ENCODE measurements at places on chromosomes 7 and 10. TPM values are rescaled to one million over a fixed set of nuclear protein-coding genes. Genes with fewer than 3 reads are reported as not detected.

Gene C10orf67
- total RNA-seq = 0.18 TPM

GRCh38 chr10:129741978-129742741 lies 221.9 kb downstream of the EBF3 start:
- H3K36me3 ChIP-seq = no peaks in the 10 kb centered on the region
- no peak for DNase-seq
- H3K4me1 ChIP-seq = no peaks in the 10 kb centered on the region
- H3K27me3 ChIP-seq = no peaks in the 10 kb centered on the region
- no peak overlapping the region for H3K27ac ChIP-seq
- H3K4me3 ChIP-seq = no peak overlapping the region

Gene CPA4
- total RNA-seq = 365 TPM

Gene POP7
- total RNA-seq = 14.9 TPM

DNA sequence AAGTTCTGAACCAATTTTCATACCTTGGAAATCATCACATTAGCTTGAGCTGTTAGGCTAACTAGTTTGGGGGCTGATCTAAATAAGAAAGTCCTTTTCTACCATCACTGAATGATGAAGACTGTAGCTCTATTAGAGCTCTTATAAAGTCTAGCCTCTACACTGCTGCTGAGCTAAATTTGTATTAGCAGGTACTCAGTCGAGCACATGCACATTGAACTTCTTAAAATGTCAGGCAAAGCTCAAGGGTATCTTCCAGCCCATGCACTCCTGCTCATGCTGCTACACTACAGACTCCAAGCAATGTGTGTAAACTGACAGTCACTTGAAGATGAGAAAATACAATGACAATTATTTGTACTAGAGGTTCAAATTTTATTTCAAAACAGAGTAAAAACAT lies 158.8 kb upstream of the TMEM229A start:
- H3K27me3 ChIP-seq = no peaks in the 10 kb centered on the region
- H3K4me3 ChIP-seq = no peak overlapping the region
- DNase-seq = no peak
- no peaks in the 10 kb centered on the region for H3K4me1 ChIP-seq

Gene INTS15
- 6.1 TPM for total RNA-seq

Gene C7orf57
- total RNA-seq = not detected

Gene NRF1
- 12.2 TPM for total RNA-seq

DNA sequence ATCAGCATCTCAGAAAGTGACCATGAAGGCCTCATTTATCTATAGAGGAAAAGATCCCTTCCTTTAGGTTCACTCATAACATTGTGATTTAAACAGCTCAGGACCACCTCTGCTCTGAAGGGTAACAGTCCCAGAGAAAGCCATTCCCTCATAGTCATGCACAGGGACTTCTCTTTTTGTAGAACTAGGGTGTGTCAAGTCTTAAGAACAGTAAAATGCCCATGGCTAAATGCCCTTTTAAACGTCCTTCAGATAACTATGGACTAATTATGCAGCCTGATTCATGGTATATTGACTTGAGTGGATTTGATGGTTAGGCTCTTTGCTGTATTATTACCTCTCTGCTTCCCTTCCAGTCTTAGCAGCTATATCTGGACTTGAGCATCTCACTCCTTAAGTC lies 337.8 kb downstream of the SORCS1 start:
- H3K27me3 ChIP-seq = no peaks in the 10 kb centered on the region
- H3K4me1 ChIP-seq = no peaks in the 10 kb centered on the region
- no peak overlapping the region for H3K4me3 ChIP-seq
- H3K27ac ChIP-seq = no peak overlapping the region
- no peaks in the 10 kb centered on the region for H3K36me3 ChIP-seq

DNA sequence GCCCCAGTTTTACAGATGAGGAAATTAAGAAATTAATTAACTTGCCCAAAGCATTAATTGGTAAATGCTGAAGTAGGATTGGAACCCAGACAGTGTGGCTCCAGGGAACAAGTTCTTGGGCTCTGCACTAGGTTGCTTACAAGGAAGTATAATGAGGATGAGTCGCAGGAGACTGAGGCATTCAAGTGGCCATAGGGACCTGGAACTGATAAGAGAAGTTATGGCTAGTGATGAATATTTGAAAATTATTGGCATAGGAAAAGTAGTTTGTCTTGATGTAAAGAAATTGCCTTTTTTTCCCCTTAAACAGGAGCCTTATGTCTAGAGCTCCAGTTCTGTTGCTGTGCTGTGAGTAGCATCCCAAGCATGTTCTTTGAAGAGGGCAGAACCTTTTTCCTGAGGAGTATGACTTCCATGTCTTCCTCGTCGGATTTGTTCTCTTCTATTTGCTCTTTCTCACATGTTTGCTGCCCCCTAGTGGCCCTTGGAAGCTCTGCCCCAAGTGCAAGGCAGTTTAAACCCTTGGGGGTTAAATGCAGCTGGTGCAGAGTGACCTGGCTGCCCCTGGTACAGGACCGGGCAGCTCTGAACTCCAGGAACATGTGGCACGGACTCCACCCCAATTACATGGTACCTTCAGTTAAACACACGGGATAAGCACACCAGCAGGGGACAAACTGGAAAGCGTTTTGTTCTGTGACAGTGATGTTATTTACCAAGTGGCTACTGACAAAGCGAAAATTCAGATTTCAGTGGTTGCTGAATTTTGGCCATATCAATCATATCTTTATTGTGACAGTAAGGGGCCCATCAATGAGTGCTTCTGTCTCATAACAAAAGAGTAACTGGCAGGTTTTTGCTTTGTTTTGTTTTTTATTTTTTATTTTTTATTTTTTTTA lies 148.8 kb downstream of the HECW1 start:
- no peaks in the 10 kb centered on the region for H3K4me1 ChIP-seq
- no peak overlapping the region for H3K27ac ChIP-seq
- H3K4me3 ChIP-seq = no peak overlapping the region
- H3K36me3 ChIP-seq = no peaks in the 10 kb centered on the region

Gene ATG9B
- 0.18 TPM for total RNA-seq

DNA sequence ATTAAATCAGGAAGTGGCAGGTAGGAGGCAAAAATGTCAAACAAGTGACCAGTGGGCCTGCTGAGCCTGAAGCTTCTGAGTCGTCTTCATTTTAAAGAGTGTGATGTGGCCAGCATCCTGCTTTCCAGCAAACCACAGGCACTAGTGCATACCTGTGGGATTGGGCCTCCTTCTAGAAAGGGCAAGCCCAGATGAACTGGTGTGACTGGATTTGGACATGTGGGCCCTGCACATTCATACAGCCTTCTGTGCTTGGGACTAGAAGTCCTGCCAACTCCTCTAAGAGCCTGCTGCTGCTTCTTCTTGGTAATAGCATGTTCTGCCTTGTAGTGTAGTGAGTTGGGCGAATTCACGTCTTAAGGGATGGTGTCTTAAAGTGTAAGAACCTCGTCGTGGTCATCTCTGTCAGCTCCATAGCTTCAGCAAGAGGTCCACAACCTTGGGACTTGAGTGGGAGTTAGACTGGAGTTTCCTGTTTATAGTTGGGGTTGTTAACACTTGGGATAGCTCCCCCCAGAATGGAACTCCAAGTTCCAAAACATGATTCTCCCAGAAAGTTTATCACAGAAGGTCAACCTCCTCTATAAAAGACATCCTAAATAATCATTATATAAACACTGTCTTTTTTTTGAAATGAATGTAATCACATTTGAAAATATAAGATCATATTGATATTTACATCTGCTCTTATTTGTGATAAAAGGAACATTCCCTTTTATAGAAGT lies 11.2 kb downstream of the BMPER start:
- H3K27ac ChIP-seq = no peak overlapping the region
- peaks cover 1% of the 10 kb centered on the region for H3K36me3 ChIP-seq
- DNase-seq = peak; percentile 58
- peaks cover 5% of the 10 kb centered on the region for H3K4me1 ChIP-seq
- no peaks in the 10 kb centered on the region for H3K27me3 ChIP-seq
- no peak overlapping the region for H3K4me3 ChIP-seq

Gene COBL
- total RNA-seq = not detected

Gene SFMBT2
- 1.1 TPM for total RNA-seq

- no peak for DNase-seq
- H3K36me3 ChIP-seq = no peaks in the 10 kb centered on the region
- H3K4me1 ChIP-seq = no peaks in the 10 kb centered on the region
- H3K4me3 ChIP-seq = no peak overlapping the region
- no peaks in the 10 kb centered on the region for H3K27me3 ChIP-seq
These were observed 230.6 kb upstream of the PLXNA4 start for GRCh38 chr7:132806834-132807233.

Gene SRRM3
- total RNA-seq = 0.18 TPM

- no peak for DNase-seq
- no peak overlapping the region for H3K4me3 ChIP-seq
- no peak overlapping the region for H3K27ac ChIP-seq
- no peaks in the 10 kb centered on the region for H3K36me3 ChIP-seq
These were observed 66.2 kb upstream of the PDGFA start for GRCh38 chr7:585873-586272.

Gene COL17A1
- 0.83 TPM for total RNA-seq

- H3K27me3 ChIP-seq = no peaks in the 10 kb centered on the region
- peak overlapping the region; percentile 85 for H3K27ac ChIP-seq
- peak; percentile 36 for DNase-seq
- peaks cover 25% of the 10 kb centered on the region for H3K36me3 ChIP-seq
These were observed 173.0 kb upstream of the LANCL2 start for GRCh38 chr7:55191926-55192692.

DNA sequence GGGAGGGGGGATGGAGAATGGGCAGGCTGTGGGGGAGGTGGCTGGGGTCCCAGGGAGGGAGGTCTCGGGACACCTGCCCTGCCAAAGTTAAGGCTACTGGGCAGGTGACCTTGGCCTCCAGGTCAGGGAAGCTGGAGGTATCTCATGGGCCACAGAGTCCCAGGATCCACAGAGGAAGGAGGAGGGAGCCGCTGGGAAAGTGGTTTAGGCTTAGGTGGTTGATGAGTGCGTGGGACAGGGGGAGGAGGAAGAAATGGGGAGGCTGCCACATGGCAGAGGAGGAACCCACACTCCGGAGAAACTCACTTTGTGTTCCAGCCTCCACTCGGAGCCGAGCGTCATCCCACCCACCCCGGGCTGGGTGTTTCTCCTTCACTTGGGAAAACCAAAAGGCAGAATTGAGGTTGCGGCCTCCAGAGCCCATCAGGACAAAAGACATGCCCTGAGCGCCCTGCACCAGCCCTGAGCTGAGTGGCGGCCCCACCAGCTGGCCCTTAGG lies 46.1 kb downstream of the ASB13 start:
- peaks cover 2% of the 10 kb centered on the region for H3K4me1 ChIP-seq
- H3K36me3 ChIP-seq = no peaks in the 10 kb centered on the region
- H3K4me3 ChIP-seq = no peak overlapping the region
- no peak overlapping the region for H3K27ac ChIP-seq

GRCh38 chr10:75189266-75190096 lies 21.1 kb upstream of the VDAC2 start:
- DNase-seq = no peak
- H3K36me3 ChIP-seq = no peaks in the 10 kb centered on the region
- H3K4me3 ChIP-seq = no peak overlapping the region
- H3K27me3 ChIP-seq = no peaks in the 10 kb centered on the region

GRCh38 chr10:19629567-19629966 lies 186.7 kb upstream of the PLXDC2 start:
- H3K27ac ChIP-seq = no peak overlapping the region
- peaks cover 5% of the 10 kb centered on the region for H3K4me1 ChIP-seq
- H3K36me3 ChIP-seq = no peaks in the 10 kb centered on the region
- no peak overlapping the region for H3K4me3 ChIP-seq

Gene SLC39A12
- total RNA-seq = not detected

Gene VIPR2
- total RNA-seq = not detected

DNA sequence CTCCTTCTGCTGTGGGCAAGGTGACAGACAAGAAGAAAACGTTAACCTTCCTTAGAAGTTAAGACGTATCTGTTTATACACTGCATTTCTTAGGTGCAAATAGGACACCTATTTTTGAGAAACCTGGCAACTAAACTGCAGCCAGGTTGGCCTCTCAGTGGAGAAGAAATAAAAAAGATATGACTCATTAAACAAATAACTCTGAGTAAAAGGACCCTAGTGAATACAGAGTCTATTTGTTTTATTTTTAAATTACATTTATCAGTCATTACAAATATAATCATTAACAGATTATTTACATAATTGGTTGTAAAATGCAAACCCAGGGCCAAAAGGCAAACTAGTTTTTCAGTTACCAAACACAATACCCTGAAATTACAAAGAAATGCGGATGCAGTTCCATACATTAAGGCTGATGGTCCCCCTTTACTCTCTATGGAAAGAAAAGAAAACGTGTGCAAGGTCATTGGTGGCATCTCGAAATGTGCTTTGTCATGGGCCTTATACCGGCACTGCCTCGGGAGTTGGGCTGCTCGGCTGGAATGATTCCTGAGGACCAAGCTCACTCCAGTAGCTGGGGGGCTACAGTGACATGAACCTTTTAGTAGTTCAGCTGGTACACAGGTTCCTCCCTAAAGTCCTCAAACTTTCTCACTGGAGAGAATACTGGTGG lies 38.4 kb downstream of the ADRB1 start:
- H3K4me1 ChIP-seq = no peaks in the 10 kb centered on the region
- no peak overlapping the region for H3K27ac ChIP-seq
- no peak overlapping the region for H3K4me3 ChIP-seq
- peaks cover 6% of the 10 kb centered on the region for H3K27me3 ChIP-seq
- H3K36me3 ChIP-seq = no peaks in the 10 kb centered on the region
- no peak for DNase-seq

GRCh38 chr10:43574906-43575305 lies 490 bp upstream of the ZNF239 start:
- no peak overlapping the region for H3K27ac ChIP-seq
- H3K4me3 ChIP-seq = peak overlapping the region; percentile 62
- H3K36me3 ChIP-seq = no peaks in the 10 kb centered on the region
- DNase-seq = no peak

Gene TMEM106B
- 82.8 TPM for total RNA-seq

DNA sequence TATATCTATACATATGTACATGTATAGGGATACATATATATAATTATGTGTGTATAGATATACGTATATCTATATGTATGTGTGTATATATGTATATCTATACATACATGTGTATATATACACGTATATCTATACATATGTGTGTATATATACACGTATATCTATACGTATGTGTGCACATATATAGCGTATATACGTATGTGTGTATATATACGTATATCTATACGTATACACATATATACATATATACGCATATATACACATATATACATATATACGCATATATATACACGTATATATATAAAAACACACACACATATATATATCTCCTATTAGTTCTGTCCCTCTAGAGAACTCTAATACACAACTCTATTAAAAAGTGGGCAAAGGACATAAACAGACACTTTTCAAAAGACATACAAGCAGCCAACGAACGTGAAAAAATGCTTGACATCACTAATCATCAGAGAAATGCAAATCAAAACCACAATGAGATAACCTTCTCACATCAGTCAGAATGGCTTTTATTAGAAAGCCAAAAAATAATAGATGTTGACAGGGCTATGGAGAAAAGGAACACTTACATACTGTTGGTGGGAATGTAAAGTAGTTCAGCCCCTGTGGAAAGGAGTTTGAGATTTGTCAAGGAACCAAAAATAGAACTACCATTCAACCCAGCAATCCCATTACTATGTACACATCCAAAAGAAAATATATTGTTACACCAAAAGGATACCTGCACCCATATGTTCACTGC lies 22.0 kb upstream of the TMEM120A start:
- DNase-seq = peak; percentile 41
- peaks cover 4% of the 10 kb centered on the region for H3K36me3 ChIP-seq
- H3K27ac ChIP-seq = no peak overlapping the region
- H3K4me3 ChIP-seq = no peak overlapping the region
- peaks cover 4% of the 10 kb centered on the region for H3K4me1 ChIP-seq

GRCh38 chr7:1433128-1433920 lies 25.9 kb downstream of the MICALL2 start:
- peaks cover 20% of the 10 kb centered on the region for H3K36me3 ChIP-seq
- no peaks in the 10 kb centered on the region for H3K27me3 ChIP-seq
- no peak for DNase-seq
- no peak overlapping the region for H3K27ac ChIP-seq
- no peak overlapping the region for H3K4me3 ChIP-seq

Data from IMR-90 (cell line).